ENCODE measurements at places on chromosomes 6 and 20.

GRCh38 chr20:13290724-13291123 lies 69.7 kb downstream of the ISM1 start:
- no peak for DNase-seq

DNA sequence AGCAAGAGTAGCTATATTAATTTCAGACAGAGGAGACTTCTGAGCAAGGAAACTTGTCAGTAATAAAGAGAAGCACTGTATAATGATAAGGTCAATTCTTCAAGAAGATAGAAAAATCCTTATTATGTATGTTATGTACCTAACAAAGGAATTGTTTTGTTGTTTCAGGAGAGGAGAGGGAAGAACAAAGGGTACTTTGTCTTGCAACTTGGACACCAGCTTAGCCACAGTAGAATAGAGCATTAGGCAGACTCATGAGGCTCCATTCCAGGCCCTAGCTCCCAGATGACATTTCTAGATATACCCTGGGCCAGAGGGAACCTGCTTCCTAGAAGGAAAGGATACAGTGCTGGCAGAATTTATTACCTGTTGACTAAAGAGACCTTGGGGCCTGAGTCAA lies 6.5 kb upstream of the NUS1 start:
- DNase-seq: no peak

DNA sequence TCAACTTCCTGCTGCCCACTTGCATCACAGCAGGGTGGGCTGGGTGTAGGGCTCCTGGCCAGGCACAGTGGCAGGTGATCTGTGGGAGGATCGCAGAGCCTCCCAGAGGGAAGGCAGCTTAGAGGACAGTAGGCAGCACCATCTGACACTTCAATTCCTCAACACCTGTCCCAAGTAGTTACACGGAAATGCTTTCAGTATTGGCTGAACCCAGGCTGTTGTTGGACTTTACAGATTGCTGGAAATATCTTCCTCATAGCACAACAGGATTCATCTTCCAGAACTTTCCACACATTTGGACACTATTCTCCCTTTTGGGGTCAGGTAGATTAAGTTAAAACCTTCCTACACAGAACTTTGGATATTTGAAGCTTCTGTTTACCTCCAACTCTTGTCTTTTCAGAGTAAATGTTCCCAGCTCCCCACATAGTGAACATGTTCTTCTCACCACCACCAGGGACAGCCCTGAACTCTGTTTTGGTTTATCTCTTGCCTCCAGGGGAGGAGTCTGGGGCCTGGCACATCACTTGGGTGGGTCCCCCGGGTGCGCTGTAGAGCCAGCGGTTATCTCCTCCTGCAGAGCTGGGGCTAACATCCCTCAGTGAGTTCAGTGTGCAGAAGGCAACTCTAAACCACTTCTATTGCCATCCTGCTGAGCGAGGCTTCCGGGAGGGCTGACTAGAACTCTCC lies 3.5 kb upstream of the SLC22A2 start:
- no peak for DNase-seq

DNA sequence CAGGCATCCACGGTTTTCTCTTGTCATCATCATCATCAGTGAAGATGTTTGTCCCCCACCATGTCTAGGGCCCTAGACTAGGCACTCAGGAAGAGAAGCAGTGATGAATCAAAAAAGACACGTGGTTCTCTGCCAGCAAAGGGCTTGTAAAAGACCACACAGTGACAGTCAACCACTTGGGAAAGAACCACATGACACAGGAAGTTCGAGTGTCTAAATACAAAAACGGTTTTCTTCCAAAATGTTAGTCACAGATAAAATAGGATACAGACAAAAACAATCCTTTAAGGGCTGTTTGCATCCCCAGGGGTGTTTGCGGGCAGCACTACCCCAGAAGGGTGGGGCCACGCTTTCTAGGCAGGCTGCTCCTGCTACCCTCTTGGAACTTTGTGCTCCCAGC lies 356.8 kb upstream of the AGPAT4 start:
- DNase-seq: no peak
